Upper lobe of right lung (tissue), 1 donor: ENCODE measurements at places on chromosomes 1 and 21. TPM values are rescaled to one million over a fixed set of nuclear protein-coding genes. Genes with fewer than 3 reads are reported as not detected.

HRNR gene
- total RNA-seq: not detected

KDF1 gene
- total RNA-seq: 10.5 TPM

FAM163A gene
- total RNA-seq: not detected

LENEP gene
- total RNA-seq: not detected

NR1I3 gene
- total RNA-seq: not detected

TEX38 gene
- not detected for total RNA-seq

COL11A1 gene
- total RNA-seq: 1.7 TPM

LRRC7 gene
- not detected for total RNA-seq

A3GALT2 gene
- not detected for total RNA-seq

GSTM1 gene
- total RNA-seq: not detected

IL10 gene
- total RNA-seq: 0.67 TPM

TSTD1 gene
- total RNA-seq: 50.6 TPM

GRCh38 chr1:71296551-71297134 is 215.8 kb upstream of the ZRANB2 start:
- no peak for DNase-seq

- no peak for DNase-seq
These were observed 1.6 kb downstream of the RAB4A start for GRCh38 chr1:229272164-229273158.

DNA sequence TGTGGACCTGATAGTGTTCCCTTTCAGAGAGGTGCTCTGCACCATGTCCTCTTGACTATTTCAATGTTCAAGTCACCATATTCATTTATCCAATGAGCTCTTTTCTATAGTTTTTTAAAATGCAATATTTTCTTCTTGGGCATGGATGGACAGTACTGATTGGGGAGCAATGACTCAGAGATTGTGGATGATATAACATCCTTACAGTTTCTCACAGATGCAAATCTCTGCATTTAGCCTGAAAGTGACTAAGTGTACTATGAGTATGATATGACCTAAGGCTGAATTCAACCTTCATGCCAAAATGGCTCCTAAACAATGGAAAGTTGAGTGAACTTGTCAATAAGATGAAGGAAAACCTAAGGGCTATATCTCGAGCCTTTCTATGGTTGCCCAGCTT is 36.5 kb downstream of the C4BPA start:
- no peak for DNase-seq

DNA sequence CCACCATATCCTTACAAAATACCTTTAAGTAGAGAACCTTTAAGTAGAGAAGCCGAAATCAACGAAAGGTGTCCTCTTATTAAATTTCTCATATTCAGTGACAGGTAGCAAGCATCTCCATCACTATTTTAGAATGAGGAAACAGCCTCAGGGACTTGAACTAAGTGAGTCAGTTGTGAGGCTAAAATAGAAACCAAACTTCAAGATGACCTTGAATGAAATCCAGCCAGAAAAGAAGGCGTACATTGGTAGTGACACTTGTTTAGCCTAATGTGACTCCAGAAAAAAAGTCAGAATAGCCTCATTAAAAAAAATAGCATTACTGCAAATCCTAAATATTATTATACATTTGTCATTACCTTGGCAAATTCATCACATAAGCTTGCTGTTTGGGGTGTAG is 20.1 kb downstream of the RGS8 start:
- no peak for DNase-seq

GRCh38 chr21:32994305-32994704 is 31.4 kb upstream of the OLIG2 start:
- DNase-seq: no peak

GRCh38 chr1:209168204-209168603 is 415.3 kb upstream of the CAMK1G start:
- no peak for DNase-seq

DNA sequence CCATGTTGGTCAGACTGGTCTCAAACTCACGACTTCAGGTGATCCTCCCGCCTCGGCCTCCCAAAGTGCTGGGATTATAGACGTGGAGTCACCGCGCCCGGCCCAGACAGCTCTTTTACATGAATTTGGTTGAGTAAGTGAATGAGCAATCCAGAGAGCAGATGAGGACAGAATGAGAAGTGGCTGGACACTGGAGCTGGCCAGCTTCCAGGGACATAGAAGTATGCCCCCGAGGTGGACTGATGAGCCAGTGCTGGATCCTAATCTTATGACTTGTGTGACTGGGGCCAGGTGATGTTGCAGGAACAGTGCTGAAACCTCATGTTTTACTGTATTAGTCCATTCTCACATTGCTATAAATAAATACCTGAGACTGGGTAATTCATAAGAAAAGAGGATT is 35.9 kb upstream of the KANK4 start:
- no peak for DNase-seq

GRCh38 chr1:35377555-35377954 is 109.0 kb downstream of the ZMYM4 start:
- DNase-seq: no peak

DNA sequence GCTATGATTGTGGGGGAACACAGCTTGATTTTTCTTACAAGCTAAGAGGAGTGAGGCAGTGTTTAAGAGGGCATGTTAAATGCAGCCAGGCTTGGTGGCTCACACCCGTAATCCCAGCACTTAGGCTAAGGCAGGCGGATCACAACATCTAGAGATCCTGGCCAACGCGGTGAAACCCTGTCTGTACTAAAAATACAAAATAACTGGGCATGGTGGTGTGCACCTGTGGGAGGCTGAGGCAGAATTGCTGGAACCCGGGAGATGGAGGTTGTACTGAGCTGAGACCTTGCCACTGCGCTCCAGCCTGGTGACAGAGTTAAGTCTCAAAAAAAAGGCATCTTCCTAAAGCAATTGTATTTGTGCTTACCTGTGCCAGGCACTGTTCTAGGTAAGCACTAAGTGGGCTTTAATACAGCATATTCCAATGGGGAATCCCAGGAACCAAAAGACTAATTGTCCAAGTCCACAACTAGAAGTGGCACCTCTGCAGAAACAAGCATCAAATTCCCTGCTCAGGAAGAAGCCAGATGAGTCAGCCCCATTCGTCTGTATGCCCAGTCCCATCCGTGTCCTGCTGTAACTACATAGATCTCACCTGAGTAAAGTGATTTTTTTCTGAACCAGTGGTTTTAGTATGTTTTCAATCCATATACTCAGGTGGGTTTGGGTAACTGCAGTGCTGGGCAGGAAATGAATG is 4.6 kb downstream of the RCC1 start:
- no peak for DNase-seq

DNA sequence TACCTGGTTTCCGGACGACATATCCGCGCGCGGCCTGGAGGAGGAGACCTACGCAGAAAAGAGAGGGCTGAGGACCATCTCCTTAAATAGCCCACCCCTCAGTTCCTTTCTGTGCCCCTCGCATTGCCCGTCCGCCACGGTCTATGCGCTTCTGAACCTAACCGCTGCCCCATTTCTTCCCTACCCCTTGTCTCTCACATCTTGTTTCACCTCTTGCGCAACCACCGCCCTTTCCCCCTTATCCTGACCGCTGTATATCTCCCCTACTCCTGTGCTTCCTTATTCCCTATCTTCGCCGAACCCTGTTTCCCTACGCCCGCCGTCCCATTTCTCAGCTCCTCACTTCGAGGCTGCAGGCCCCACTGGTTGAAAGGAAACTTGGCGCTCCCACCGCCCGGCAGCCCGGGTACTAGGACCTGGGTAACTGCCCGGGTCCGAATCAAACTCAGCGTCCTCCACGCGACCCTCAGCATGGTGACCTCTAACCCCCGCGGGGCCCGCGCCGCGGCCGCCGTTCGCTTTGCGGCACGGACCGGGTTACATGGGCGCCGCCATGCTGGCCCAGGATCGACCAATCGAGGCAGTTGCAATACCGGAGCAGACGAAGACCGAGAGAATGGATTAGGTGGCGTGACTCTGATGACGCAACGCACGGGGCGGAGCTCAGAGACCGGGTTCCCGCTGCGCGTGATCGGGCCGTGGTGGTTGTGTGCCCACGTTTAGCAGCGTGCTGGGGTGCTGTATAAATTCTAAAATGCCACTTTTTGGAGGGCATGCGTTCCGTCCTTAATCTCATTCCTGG is at the start of gene MRPS15:
Gene MRPS15 (minus strand): TSS at position 582 of the 802 bp plus-strand sequence. CDS start 109 bp downstream, at position 473.
- peak; percentile 98 for DNase-seq

DNA sequence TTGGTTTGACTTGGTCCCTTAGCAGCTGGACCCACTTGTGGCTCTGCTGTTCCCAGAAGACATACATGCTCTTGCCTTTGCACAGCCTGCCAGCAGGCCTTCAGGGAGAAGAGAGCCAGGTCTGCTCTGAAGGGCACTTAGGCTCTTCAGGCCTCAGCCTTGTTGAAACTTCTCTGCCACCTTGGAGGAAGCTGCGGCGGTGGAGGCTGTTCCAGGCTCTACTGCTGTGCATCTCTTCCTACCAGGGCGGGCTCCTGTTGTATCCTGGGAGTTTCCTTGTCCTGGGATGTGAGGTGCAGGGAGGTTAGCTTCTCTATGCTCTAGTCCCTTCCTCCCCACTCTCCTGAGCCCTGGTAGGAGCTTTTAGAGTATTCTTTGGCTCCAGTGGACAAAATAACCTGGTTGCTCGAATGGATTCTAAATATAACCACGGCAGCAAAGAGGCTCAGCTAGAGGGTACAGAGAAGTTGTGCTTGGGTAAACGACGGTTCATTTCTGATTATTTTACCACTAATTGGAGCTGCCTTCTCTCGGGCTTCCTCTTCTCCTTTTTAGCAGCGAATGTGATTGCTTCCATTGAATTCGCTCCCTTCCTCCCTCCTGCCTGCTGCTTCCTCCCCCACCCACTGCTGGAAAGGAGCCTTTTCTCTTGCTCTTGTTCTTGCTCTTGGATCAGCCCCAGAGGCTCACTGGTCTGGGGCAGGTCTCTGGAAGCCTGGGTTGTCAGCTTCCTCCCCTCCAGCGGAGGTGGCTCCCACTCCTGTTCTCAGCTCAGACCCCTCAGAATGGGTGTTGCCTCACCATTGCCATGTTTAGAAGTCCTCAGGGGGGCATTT is 126.6 kb upstream of the CACNA1E start:
- DNase-seq: no peak

- DNase-seq: no peak
These were observed 43.5 kb downstream of the SNX27 start for GRCh38 chr1:151655371-151655770.

- no peak for DNase-seq
These were observed 39.5 kb downstream of the PHACTR4 start for GRCh38 chr1:28409090-28409489.

- DNase-seq: no peak
These were observed 23.5 kb upstream of the RSBN1 start for GRCh38 chr1:113835686-113836290.

- no peak for DNase-seq
These were observed 25.3 kb downstream of the RBM11 start for GRCh38 chr21:14241297-14241696.

- DNase-seq: no peak
These were observed 155.0 kb upstream of the BEND5 start for GRCh38 chr1:48931506-48932192.

GRCh38 chr1:150973836-150974579 is 627 bp downstream of the CERS2 start:
- DNase-seq: peak; percentile 77

- DNase-seq: no peak
These were observed 62.1 kb downstream of the PCNT start for GRCh38 chr21:46385846-46386733.

DNA sequence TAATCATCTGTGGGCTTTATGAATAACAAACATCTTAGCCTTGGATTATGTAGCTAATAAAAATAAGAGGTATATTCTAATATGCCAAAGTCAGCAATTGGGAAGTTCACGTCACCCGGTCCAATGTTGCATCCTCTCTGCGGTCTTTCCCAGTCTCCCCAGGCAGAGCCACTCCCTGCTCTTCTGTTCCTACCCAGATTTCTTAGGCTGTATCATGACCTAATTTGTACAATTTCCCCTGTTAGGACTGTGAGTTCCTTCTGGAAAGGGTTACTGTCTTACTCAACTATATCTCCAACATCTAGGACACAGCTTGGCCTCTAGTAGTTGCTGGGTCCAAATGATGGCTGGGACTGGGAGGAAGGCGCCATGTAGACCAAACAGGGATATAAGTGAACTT is 29.8 kb upstream of the C1orf198 start:
- DNase-seq: no peak

GRCh38 chr1:43536864-43537358 is 6.2 kb downstream of the PTPRF start:
- DNase-seq: no peak

- DNase-seq: no peak
These were observed 130.3 kb upstream of the C21orf91 start for GRCh38 chr21:17949421-17949820.

DNA sequence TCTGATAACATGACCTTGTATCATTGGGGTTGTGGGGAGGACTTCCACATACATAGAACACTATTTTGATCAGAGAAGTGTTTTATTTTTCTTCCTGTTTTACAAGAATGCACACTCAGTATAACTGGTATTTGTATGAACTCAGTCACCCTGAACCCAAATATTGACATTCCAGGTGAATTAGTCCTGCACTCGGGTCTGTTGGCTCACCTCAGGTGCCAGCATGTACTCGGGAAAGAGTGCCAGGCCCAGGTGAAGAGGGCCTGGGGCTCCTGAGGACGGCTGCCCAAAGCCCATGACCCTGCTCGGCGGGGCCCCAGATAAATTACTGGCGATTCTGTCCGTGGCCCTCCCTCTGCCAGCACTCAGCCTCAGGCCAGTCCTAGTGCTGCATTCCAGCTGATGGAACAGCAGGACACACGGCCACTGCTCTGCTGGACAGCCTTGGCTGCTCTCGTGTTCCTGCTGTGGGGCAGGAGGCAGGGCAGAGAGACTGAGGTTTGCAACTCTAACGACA is 75.4 kb upstream of the TMPRSS2 start:
- peak; percentile 91 for DNase-seq

DNA sequence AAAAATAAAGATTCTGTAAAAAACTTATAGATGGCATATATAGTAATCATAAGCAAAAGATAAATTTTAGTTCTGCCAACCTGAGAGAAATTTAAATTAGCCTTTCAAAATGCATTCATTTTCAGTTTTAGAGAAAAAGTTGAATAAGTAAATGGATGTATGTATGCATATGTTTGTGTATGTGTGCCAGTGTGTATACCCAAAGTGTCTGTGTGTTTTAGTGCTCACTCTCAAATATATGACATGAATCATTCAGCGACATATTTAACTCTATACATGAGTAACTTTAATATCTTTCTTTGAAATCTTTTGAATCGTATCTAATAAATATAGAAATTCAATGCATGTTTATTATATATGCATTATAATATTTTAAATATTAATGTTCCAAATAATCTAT is 274.5 kb downstream of the SRGAP2C start:
- no peak for DNase-seq

GRCh38 chr21:42235593-42235992 is 16.7 kb downstream of the ABCG1 start:
- DNase-seq: no peak

DNA sequence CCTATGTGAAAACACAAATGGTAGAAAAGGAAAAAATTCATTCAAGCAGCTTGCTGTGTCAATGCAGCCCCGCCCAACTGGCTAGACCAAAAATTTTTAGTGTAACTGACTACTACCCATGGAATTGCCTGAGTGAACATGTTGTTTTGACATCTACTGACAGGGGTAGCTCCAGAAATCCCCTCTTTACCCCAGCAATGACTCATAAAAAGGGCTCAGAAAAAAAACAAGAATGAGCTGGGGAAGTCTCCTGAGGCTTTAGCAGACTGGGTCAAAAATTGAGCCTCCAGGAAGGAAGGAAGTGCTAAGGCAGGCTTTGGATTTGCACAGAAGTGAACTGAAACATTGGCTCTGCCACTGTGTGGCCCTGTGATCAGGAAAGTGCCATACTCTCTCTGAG is 24.4 kb upstream of the FGGY start:
- DNase-seq: no peak

GRCh38 chr1:175830500-175830899 is 87.1 kb upstream of the TNR start:
- DNase-seq: no peak

- DNase-seq: no peak
These were observed 122.6 kb upstream of the CHRM3 start for GRCh38 chr1:239263801-239264200.
